Nucleus accumbens (tissue), 56 donors: ENCODE measurements at places on chromosomes 7 and 10.

GRCh38 chr10:119149729-119150128, 15.8 kb downstream of the SFXN4 start:
- DNase-seq: no peak

GRCh38 chr10:90911133-90912051, 9.5 kb downstream of the ANKRD1 start:
- peak; percentile 33 for DNase-seq

GRCh38 chr10:113179265-113179664, 229.2 kb downstream of the TCF7L2 start:
- no peak for DNase-seq

DNA sequence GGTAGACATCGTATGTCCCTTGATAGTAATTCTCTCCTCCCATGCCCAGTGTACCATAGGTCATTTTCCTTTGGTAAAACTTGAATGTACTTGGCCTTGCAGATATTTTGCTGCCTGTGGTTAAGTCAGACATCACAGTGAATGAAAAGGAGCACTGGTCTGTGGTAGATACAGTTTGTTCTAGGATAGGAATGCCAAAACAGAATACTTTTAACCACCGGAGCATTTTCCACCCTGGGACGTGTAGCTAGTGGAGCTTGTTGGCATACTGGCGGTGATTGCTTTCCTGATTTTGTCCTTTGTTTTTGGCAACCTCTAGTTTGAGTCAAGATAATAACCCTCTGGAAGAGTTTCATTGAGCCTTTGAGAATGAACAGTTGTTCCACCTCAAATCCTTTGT, 92.0 kb upstream of the BMPER start:
- DNase-seq: no peak

DNA sequence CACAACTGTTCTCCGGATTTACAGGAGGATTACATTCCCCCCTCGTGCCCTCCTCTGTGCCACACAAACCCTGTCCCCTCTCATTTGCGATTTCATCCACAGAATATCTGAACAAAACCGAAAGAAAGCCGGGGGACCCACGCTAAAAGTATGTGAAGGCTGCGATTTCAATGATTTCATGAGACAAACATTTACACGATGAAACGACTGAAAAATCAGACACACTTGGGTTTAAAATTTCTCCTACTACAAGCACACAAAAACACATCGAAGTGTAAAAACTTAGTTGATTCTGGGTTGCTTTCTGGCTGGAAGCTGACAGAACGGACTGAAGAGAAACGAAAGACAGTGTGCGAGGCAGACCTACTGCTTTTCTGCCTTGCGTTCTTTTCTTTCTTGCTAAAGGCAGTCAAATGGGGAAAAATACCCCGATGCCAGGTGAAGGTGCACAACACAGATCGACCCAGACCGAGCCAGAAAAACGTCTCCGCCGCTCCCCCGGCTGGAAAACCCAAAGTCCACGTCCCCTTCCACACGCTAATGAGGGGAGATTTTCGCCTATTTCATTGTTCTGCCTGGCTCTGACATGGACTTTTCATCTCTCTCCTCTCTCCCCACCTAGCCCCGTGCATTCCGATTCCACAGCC, 1.2 kb downstream of the HIPK2 start:
- peak; percentile 30 for DNase-seq

GRCh38 chr7:108193594-108194498, 63.7 kb upstream of the LAMB4 start:
- no peak for DNase-seq

GRCh38 chr7:107025449-107026103, 18.9 kb upstream of the PRKAR2B start:
- no peak for DNase-seq

DNA sequence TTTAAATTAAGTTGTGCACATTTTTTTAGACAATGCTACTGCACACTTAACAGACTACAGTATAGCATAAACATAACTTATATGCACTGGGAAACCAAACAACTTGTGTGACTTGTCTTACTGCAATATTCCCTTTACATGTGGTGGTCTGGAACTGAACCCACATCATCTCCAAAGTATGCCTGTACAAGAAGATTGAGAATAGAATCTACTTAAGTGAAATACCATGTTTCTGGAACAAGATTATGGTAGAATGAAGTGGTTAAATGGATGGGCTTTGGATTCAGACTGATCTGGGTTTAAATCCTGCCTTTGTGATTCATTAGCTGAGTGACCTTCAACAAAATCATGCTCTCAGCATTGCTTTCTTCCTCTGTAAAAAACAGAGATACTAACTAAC, 30.7 kb downstream of the CUL2 start:
- no peak for DNase-seq
